ENCODE measurements at places on chromosomes 7 and 10. TPM values are rescaled to one million over a fixed set of nuclear protein-coding genes. Genes with fewer than 3 reads are reported as not detected.

DNA sequence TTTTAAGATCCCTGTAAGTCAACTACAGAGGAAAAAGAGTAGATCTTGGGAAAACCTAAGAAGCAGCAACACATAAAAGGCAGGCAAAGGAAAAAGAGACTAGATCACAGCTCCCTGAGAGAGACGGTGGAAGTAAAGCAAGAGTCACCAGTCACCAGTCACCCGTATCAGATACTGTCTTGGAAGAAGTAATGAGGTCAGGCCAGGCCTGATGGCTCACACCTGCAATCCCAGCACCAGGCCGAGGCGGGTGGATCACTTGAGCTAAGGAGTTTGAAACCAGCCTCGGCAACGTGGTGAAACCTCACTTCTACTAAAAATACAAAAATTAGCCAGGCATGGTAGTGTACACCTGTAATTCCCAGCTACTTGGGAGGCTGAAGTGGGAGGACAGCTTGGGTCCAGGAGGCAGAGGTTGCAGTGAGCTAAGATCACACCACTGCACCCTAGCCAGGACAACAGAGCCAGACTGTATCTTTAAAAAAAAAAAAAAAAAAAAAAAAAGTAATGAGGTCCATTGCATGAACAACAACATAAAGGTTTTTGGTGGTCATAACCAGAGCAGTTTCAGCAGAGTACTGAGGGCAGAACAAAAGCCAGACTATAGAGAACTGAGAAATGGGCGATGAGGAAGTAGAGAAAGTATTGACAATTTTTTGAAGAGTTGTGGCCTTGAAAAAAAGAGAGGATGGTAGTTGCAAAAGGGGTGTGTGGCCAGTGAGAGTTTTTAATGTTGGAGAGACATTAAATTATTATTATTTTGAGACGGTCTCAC is 16.9 kb downstream of the ZNF713 start:
- no peak for DNase-seq

- DNase-seq: no peak
These were observed 35.0 kb downstream of the RAMP3 start for GRCh38 chr7:45192621-45193041.

DNA sequence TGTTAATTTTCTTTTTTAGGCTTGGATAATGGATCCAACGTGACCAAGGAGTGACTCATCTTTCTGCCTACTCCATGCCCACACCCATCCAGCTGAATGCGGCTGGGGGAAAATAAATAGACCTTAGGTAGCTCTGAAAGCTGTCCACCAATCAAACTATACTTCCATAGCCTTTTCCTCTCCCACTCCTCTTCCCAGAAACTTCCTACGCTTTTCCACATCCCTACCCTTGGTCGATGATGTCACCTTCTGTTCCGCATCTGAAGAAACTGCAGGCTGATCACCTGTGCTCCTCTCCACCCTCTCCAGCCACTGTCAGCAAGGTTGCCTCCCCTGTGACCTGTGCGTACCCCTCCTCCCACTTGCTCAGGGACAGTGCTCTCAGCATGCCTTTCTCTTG is 359.8 kb upstream of the KLF6 start:
- peak; percentile 58 for DNase-seq

DNA sequence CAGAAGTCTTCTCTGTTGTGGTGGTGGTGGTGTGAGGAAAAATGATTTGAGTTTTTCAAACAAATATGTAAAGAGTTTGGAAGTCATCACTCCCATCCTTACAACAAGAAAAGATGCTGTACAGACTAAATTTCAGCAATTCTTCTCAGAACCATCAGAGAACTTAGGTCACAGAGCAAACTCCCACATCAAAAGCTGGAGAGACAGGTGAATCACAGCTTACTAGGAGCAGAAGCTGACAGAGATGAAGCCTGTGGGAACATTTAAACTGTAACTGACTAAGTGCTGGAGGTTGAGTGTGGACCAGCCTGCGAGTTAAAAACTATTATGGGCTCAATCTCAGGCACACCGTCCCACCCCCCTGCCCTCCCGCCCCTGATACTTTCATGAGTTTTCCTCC is 97.3 kb downstream of the AKR1D1 start:
- DNase-seq: no peak

DNA sequence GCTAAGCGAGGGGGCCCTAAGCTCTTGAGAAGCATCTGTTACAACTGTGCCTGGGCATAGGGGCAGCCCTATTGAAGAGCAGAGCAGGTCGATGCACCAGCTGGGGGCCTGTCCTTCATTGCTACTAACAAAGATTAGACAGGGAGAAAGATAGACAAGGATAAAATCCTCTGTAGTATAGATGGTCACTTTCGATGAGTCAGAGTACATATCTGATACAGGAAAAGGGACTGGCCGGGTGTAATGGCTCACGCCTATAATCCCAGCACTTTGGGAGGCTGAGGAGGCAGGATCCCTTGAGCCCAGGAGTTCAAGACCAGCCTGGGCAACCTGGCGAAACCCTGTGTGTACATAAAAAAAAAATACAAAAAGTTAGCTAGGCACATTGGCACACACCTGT is 13.6 kb downstream of the OPTN start:
- no peak for DNase-seq

DNA sequence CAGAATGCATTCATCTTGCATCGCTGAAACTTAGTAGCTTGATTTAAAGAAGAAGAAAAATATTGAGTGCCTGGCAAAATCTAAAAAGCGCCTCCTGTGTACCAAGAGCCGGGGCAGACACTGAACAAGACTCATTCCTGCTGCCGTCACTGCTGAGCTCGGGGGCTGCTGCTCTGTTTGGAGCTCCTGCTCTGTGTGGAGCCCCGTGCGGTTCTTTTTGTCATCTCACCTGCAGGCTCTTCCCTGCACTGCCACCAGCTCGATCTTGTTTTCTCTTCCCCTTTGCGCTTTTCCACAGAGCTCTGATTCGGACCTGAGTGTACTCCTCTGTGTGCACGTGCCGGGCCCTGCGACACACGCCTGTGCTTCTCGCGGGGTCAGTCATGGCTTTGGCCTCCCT is 462.1 kb upstream of the DPP6 start:
- no peak for DNase-seq

DNA sequence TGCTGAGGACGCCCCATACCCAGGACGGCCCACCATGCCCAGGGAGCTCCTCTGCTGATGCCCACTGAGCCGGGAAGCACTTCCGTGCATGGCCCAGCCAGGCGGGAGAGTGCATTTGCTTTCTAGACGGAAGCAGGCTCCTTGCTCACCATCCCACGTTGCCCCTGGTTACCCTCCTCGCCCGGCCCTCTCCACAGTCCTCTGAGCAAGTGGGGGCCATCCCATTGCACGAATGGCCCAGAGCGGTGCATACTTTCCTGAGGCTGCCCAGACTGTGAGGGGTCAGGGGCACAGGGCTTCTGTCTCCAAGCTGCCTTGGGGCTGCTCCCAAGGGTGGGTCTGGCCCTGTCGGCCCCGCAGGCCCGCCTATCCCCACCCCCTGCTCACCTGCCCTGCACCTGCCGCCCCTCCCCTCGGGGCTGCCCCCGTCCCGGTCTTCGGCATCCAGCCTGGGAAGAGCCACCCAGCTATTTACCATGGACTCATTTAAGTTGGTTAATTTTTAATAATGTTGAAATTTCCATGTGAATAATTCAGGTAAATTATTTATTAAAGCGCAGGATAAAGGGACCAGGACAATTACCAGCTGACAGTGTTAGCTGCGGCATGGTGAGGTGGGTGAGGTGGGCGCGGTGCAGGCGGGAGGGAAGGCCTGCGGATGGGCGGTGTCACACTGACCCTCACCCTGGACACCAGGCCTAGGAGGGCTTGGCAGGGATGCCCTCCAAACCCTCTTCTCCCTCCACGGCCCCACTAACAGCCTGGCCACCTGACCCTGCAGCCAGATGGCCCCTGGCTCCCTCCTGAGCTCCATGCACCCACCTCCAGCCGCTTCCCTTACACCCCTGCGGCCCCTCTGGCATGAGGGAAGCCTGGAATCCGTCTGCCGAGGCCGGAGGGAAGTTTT is 104.4 kb downstream of the MICALL2 start:
- no peak for DNase-seq

DNA sequence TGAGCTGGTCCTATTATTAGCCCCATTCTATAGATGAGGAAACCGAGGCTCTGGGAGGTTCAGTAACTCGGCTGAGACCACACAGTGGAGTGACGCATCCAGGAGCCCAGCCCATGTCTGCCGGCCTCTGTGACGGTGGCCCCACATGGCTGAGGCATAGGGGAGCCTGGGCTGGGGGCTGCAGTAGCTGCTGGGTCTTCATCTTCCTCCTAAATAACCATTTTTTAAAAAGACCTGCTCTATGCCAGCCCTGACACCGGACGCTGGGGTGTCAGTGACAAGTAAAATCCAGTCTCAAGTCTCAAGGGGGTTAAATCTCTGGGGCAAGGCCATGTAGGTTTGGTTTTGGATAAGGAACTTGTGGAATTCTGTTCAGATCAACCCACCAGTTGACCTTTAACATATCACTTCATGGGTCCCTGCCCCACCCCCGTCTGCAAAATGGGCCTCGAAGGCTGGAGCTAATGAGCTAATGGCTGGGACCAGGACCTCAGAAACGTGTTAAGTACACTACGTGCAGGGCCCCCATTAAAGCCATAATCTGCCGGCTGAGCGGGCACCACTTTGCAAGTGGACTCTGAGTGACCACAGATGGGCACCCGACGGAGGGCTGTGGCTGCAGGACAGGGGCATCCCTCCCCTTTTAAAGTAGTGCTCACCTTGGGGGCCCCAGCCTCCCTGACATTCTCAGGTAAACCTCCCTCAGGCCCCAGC is 136.5 kb upstream of the UNC5B start:
- DNase-seq: no peak

DNA sequence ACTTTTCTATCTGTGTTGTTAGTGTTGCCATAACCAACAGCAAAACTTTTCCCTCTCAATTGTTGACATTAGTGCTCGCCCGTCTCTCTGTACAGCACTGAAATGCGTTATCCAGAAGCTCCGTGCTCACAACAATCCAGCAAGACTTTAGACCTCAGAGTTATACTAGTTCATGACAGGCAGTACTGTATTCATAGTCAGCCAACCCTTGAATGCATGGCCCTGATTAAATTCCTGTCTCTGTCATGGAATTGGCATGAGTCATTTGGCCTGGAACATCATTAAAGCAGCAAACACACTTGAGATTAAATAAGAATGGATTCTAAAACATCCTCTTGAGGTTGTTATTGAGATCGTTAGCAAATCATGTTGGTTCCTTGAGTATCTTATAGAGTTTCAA is 405.5 kb upstream of the C7orf33 start:
- DNase-seq: no peak

DNA sequence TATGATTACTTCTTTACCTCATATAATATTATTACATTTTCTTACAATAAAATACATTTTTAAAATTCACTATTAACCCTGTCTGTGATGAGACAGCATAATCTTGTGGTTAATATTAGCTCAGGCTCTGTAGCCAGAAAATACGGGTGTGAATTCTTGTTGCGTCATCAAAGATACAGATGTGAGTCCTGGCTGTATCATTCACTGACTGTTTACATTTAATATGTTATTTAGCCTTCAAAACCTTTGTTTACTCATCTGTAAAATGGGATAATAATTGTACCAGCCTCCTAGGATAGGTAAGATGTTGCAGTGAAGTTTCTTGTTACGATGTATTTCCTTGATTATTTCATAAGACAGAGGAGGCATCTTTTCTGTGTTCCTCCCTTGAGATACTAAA is 184.7 kb upstream of the PRPS1L1 start:
- no peak for DNase-seq

GRCh38 chr10:11679946-11680345 is 62.2 kb upstream of the ECHDC3 start:
- no peak for DNase-seq

DNA sequence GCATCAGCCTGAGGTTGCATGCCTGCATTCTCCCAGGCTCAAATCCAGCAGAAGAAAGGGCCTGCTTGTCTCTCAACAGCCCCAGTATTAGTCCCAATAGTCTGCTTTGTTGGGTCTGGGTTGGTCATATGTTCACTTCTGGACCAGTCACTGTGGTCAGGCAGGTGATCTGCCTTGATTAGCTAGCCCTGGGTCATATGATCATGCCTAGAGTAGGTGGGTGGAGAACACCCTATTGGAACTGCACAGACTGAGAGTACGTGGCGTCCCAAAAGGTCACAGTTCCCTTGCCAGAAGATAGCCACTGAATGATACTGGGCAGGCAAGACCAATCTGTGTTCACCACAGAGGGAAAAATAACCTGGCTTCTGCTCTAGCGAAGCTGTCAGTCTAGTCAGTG is 80.1 kb downstream of the SH2D4B start:
- no peak for DNase-seq

- DNase-seq: no peak
These were observed 12.5 kb downstream of the TMEM72 start for GRCh38 chr10:44923611-44924010.

GRCh38 chr10:130251766-130252165 is 115.6 kb downstream of the GLRX3 start:
- DNase-seq: no peak

GRCh38 chr7:96605045-96605716 is 104.5 kb downstream of the SEM1 start:
- no peak for DNase-seq

DNA sequence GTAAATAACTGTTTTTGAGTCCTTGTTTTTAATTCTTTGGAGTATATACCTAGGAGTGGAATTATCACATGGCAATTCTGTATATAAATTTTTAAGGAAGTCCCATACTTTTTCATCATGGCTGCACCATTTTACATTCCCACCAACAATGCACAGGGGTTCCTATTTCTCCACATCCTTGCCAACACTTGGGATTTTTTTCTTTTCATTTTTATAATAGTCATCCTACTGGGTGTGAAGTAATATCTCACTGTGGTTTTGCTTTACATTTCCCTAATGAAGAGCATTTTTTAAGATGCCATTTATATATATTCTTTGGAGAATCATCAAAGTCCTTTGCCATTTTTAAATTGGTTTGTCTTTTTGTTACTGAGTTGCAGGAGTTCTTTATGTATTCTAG is 89.7 kb downstream of the ARID5B start:
- no peak for DNase-seq

GRCh38 chr7:85480666-85481065 is 293.8 kb upstream of the SEMA3D start:
- no peak for DNase-seq

DNA sequence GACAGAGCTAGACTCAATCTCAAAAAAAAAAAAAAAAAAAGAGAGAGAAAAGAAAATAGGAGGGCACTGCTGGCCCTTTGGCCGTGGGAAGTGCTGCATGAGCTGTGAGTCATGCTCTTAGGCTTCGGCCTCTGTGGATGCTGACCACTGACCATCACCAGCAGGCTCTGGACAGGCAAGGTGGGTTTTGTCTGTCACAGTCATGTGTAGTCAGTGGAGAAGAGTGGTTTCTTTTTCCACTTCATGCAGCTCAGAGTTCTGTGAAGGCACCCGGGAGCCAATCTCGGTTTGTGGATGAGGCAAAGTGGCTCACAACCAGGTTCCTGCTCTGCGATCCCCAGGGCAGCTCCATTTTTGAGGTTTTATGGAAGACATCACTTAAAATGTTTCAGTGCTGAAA is 58.1 kb downstream of the PRTFDC1 start:
- peak; percentile 21 for DNase-seq

DNA sequence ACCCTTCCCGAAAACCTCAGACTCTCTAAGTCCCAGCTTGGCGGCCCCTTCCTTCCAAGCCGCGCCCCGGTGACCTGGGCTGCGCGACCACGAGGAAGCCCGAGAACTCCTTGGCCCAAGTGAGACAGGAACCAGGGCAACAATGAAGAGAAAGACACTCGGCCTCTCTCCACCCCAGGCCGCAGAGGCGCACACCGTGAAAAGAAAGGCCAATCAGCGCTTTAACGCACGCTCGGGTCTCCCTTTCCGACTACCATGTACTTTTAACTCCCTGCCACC is 166.4 kb upstream of the PPP1R3A start:
- no peak for DNase-seq

Gene PAOX
- 1.8 TPM for total RNA-seq

Gene MALRD1
- not detected for total RNA-seq

Gene MBL2
- not detected for total RNA-seq

Gene ODAD2
- 1.3 TPM for total RNA-seq

Gene CARD11
- not detected for total RNA-seq
